ENCODE measurements at places on chromosomes 1 and 21.

- DNase-seq = peak; percentile 55
These were observed 14.2 kb downstream of the UTP11 start for GRCh38 chr1:38026592-38027200.

- no peak for DNase-seq
These were observed 23.5 kb downstream of the DHRS3 start for GRCh38 chr1:12594490-12594889.

GRCh38 chr1:65420590-65421350 lies at the start of the genes LEPR and LEPROT:
Gene LEPR (plus strand): TSS chr1:65420668. CDS start chr1:65565566, 144,898 bp downstream.
Gene LEPROT (plus strand): TSS chr1:65420668. CDS start chr1:65420725, 57 bp downstream.
- no peak for DNase-seq

DNA sequence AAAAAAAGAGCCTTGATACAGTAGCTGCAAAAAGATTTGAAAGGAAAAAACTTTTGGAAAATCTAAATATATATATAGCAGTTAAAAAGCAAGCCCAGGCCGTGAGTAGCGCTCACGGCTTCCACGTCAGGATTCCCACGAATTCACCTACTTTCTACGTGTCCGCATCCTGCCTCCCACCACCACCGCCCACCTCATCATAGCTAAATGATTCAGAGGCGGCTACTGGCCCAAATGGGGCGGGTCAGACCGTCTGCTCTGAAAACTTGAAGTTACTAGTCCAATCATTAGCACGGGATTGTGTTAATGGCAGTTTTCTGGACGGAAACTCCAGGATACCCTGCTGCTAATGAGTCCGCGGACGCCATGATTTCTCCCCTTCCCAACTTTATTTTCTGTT lies 1.3 kb upstream of the CCSAP start:
- DNase-seq = no peak

DNA sequence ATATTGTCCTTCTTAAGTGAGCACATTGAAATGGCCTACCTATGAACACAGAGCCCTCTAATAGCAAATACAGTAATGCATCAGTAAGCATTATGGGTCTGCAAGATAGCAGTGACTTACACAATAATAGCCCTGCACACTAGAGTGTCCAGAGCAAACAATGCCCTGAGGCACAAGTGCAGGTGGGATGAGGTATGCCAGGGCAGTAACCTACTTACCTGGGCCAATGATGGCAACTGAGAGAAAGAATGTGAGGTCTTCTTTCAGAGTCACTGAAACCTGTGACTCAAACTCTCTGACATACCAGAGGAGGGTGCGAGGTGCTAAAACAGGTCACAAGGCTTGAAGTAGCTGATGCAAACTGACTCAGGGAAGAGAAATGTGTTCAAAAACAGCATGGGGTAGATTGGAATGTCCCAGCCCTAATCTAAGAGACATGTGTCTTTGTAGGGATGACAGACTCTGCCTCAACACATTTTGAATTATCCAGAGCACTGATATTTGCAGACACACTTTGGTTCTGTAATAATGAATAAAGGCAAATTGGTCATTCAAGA lies 168.5 kb upstream of the RUNX1 start:
- DNase-seq = peak; percentile 90

DNA sequence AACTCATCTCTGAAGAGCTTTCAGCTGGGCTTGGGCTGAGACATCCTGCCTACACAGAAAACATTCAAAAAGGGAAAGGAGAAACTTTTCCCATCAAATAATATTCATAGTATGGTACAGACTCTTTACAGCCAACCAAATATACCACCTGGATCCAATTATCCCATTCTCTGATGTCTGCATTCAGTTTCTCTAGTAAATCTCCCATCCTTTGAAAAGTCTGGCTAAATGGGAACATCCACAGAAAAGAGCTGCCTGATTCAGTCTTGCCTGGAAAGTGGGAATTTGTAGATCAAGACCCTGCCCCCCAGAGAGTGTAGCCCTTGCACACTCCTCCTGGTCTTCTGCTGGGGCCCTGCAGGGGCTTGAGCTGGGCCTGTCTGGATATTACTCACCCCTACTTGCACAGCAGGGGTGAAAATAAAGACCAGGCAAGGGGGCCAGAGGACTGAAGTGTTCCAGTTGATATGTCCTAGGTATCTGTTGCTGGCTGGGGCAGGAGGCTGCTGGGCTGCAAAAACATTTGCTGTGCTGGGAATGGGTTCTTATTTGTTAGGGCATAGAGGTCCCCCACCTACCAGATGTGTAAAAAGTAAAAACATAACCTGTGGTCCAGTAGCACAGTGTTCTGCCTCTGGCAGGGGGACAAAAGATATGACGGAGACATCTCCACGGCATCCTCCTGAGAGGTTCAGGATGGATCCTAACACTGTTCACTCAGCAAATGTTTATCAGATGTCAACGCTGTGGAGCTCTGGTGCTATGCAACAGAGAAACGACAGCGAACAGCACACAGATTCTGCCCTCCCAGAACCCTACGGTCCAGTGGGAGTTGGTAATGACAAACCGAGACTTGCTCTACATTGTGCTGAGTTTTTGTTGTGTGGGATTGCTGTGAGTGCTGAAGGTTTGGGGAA lies 140.3 kb downstream of the PLXNA2 start:
- no peak for DNase-seq

GRCh38 chr1:40389871-40390560 lies 16.5 kb downstream of the SMAP2 start:
- DNase-seq = peak; percentile 94

GRCh38 chr1:62312698-62313097 lies 6.5 kb downstream of the KANK4 start:
- no peak for DNase-seq

DNA sequence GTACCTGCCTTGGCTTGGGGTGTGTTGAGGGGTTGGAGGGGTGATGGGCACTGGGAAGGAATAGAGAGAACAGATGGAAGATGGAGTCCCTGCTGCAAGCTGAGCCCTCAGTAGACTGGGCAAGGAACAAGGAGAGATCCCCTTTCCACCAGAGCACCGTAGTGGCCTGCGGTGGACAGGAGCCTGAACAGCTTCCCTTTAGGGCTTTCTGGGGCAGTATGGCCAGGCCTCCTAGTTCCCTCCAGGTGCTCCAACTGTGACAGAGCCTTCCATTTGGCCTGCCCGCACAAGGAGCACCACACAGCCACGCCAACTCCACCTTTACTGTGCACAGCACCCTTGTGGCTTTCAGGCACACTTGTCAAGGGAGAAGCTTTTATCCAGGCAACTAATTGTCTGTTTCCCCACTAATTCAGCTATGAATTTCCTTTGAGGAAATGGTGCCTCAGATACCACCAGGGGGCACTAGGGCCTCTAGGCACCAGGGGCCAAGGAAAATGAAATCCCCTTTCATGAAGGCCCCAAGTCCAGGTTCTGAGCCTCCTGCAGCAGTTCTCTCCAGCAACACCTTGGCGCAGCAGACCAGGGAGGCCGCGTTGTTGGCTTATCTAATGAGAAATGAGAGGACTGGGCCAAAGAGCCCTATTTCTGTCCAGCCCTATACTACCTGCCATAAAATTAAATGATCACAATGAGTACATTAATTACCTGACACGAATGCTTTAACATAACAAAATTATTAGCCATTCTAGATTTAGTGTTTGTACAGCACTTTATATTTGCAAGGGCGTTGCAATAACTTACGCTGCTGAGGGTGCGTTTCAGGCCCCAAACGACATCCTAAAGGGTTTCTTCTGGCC lies 23.1 kb upstream of the ERI3 start:
- peak; percentile 22 for DNase-seq

DNA sequence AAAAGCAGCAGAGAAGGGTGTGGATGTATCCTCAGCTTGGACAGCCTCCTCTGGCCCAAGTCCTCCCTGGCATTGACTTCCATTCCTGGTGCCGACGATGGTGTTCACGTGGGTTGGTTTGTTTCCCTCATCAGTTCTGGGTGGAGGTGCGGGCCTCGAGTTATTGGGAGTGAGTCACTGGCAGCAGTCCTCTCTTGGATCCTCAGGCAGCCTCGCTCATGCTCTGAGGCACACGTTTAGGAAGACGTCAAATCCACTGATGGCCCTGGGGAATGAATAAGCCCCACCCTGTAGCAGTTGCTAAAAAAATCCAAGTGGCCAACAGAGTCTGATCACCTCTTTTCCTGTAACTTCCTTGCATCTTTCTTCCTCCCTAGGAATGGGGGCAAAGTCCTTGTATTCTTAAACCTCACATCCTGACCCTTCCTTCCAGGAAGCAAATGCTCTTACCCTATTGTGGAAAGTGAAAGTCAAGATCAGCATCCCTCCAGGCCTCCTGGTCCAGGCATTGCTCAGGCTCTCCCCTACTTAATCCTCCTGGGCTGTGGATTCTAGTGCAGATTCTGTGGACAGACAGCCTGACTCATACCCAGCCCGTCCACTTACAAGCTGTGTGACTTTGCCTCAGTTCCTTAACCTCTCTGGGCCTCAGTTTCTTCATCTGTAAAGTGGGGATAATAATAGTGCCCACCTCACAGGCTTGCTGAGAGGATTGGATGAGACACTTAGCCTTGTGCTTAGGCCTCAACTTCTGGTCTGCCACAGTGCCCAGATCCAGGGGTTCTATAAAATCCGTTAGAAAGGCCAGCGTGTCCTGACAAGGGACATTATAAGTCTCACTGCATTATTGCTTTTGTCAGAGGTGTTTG lies 111.1 kb downstream of the TLR5 start:
- DNase-seq = no peak

- DNase-seq = no peak
These were observed 15.8 kb upstream of the RGS13 start for GRCh38 chr1:192620071-192620635.

- no peak for DNase-seq
These were observed 70.3 kb downstream of the MAP10 start for GRCh38 chr1:232875536-232875935.

GRCh38 chr1:45987204-45987603 lies 145.2 kb downstream of the PIK3R3 start:
- no peak for DNase-seq

GRCh38 chr1:125086611-125087010 lies 3901.8 kb downstream of the SRGAP2C start:
- no peak for DNase-seq

- DNase-seq = no peak
These were observed 189.0 kb downstream of the PLPP3 start for GRCh38 chr1:56390232-56390867.

DNA sequence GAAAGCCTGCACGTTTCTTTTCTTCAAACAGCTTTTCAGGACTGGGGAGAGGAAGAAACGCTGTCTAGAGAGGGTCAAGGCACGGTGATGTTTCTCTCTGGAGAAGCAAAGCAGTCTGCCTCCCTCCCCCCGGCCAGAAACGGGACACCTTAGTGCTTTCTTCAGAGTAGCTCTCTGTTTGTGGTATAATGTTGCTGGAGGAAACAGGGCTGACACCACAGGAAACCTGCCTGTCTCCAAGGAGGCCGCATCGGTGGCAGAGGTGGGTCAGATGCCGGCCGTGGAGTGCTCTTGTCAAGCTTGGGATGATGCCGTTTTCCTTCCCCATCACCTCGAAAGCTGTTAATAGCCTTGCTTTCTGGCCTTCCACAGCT lies 139.4 kb downstream of the DHRS3 start:
- no peak for DNase-seq

DNA sequence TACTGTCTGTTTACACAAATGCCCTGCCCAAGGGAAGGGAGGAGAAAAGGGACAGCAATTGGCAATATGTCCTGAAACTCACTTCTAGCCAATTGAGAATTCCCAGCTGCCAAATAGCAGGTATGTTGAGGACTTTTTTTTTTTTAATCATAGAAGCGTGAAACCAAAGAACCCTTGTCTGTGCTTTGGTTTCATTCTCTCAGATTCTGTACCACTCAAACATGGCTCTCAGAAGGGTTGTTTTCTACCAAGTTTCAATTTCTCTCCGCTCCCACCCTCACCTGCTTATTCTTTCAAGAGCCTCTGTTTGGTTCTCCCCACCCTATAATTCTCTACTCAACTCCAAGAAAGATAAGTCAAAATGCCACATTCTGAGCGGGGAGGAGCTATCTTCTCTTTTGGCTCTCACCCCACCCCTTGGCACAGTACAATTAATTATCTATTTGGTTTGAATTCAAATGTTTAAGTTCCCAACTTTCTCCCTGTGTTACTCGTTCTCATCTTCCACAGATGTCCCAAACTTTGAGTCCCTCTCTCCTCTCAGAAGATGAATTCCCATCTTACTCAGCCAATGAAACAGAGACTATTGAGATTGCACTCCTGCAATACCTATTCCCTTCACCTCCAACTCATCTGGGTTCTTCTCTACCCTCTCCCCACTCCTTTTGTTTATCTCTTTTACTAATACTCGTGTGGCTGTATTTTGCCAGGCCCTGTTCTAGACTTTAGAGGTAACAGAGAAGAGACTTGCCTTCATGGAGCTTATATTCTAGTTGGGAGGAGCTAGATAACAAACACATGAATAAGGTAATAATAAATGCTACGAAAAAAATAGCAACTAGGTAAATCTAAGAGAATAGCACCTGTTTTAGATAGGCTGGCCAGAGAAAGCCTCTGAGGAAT lies 3.9 kb upstream of the TP53BP2 start:
- DNase-seq = no peak

DNA sequence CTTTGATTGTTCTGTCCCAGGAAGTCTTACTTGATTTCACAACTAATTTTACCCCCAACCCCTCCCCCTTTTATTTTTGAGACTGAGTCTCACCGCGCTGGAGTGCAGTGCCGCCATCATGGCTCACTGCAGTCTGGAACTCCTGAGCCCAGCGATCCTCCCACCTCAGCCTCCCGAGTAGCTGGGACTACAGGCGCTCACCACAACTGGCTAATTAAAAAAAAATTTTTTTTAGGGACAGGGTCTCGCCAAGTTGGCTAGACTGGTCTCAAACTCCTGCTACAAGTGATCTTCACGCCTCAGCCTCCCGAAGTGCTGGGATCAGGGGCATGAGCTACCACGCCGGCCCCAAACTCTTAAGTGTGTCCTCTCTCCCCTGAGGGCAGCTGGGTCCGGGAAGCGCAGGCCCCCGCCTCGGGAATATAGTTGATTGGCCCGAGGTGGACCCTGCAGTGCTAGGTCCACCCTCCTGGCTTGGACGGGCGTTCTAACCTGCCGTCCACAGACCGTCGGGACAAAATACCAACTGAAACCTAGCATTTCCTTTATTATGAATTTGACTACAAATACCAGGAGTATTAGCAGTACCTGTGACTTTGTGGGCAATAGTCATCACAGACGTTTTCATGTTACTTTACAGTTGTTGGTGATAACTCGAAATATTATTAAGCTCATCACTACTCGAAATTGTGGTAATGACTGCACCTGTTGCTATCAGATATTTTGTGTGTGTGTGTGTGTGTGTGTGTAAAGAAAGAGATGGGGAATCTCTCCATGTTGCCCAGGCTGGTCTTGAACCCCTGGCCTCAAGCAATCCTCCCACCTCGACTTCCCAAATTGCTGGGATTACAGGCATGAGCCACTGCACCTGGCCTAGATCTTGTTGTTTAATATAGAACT lies 642 bp upstream of the PARP1 start:
- DNase-seq = no peak

- peak; percentile 50 for DNase-seq
These were observed 31.8 kb upstream of the JUN start for GRCh38 chr1:58815686-58816071.

GRCh38 chr1:174005032-174005431 lies 17.1 kb downstream of the RC3H1 start:
- DNase-seq = no peak

GRCh38 chr1:168671782-168672181 lies 57.2 kb downstream of the DPT start:
- DNase-seq = no peak

- DNase-seq = peak; percentile 99
These were observed 87.4 kb downstream of the FASLG start for GRCh38 chr1:172746091-172746949.
